ENCODE measurements at places on chromosomes 7 and 10.

DNA sequence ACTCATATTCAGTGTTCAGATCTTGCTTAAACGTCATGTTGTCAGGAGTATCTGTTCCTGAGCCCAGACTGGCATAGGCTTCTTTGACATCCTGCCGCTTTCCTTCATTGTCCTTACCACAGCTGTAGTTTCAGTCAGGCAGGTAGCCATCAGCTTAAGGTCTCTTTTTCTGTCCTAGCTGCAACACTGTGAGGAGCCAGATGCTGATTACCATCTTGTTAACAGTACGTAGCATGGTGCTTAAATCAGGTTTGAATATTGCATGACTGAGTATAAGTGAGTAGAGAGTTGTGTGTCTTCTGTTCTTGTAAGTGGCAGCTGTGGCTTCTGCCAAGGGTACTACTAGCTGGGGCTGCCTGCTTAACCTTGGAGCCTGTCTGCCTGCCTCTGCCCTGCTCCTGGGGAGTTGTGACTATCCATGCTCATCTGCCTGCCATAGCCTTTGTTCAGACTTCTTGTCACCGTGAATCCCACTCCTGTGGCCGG, 92.6 kb downstream of the MAPK8 start:
- no peak for DNase-seq

DNA sequence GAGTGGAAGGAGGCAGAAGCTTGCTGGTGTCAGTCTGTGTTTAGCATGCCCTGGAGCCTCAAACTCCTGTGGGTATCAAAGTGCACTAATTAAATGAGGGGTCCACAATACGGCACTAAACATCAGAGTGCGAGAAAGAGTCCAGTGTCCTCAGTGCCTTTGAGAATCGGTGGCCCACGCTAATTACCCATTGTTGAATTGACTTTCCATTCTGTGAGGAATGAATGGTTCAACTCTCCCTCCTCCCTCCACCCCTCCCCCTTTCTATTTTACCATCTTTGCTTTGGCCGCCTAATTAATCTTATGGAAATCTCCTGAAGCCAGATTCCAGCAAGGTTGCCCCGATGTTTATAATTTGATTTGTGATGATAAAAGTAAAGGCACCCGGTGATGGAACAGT, 217.8 kb downstream of the TFEC start:
- no peak for DNase-seq

GRCh38 chr7:114082642-114083165, 163.9 kb upstream of the PPP1R3A start:
- no peak for DNase-seq

DNA sequence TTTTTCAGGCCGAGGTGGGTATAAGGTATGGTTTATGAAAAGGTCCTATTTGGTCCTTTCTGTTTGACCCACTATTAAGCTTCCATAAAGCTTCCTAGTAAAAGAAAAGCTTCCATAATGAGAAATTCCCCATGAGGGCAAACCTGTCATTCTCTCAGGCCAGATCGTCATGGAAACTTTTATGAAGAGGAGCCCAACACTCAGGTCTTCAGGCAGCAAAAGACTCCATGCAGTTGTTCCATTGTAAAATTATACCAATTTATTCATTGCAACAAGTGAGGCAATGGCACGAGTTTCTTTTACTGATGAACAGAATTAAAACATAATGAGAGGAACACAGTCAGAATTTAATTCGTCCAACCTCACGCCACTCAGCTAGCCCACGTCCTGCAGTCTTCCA, 188.6 kb downstream of the MTERF1 start:
- no peak for DNase-seq

- DNase-seq, result no peak
These were observed 9.0 kb upstream of the HSPB1 start for GRCh38 chr7:76293407-76293901.

GRCh38 chr7:90488220-90488619, 18.8 kb downstream of the PTTG1IP2 start:
- DNase-seq, result no peak

- no peak for DNase-seq
These were observed 1.5 kb downstream of the ZNF394 start for GRCh38 chr7:99498546-99498944.

GRCh38 chr10:71204746-71205145, 7.6 kb upstream of the UNC5B start:
- no peak for DNase-seq

DNA sequence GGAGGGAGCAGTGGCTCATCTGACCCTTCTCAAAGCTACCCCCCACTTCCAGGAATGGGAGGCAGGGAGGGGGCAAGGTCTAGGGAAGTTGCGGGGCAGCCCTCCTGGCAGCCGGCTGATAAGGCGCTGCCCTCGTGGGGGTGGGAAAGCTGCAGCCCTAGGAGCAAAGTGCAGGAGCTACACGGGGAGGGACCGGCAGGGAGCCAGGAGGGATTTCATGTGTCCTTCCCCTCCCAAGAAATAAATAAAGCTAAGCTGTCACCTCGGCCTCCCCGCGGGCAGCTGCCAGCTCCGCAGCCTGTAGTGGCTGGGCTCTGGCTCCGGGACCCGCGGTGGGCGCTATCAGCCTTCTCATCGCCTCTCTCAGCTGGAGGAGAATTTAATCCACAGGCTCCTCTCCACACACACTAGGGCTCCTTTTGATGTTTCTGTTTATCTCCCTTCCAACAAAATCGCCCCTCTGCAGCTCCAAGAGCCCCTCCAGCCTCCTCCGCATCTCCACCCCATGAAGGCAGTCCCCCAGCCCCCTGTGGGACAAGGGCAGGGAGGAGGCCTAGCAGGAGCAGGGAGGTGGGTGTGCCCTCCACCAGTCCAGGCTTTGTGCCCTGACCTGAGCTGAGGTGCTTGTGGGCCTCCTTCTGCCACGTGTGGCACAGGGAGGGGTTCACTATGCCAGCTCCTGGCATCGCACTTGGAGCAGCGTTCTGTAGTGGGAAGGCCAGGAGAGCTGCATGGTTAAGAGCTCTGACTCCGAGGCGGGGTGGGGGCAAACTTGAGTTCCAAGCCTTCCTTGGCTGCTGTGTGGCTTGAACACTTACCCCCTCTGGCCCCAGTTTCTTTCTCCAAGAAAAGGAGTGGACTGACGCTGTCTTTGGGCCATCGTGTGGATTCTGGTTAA, 80.5 kb downstream of the C10orf105 start:
- DNase-seq, result no peak

DNA sequence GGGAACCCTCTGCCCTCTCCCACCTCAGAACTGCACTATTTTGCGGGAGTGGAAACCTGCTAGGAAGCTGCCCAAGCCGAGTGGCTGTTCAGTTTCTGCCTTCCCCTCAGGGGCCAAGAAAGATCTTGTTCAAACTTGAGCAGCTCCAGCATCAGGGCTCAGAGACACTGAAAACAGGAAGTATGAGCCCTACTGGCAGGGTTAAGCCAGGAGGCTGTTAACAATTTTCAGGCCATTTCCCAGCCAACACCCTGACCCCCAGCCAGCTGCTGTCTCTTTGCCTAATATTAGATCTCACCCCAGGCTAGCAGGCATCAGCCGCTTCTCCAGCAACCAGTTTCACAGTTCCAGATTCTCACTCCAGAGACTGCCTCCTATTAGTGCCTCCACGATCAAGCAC, 9.2 kb downstream of the PLAU start:
- DNase-seq, result no peak

GRCh38 chr7:45075871-45076796, 12.6 kb downstream of the NACAD start:
- DNase-seq, result no peak

GRCh38 chr10:60488111-60488669, 98.5 kb upstream of the ANK3 start:
- no peak for DNase-seq

GRCh38 chr7:6258440-6259182, 13.8 kb downstream of the CYTH3 start:
- no peak for DNase-seq

GRCh38 chr7:1019789-1020610, 24.3 kb upstream of the GPR146 start:
- no peak for DNase-seq
